ENCODE measurements at places on chromosomes 7 and 10. TPM values are rescaled to one million over a fixed set of nuclear protein-coding genes. Genes with fewer than 3 reads are reported as not detected.

GRCh38 chr7:86748843-86749719, 105.4 kb downstream of the GRM3 start:
- H3K27ac ChIP-seq = no peak overlapping the region
- no peak overlapping the region for H3K4me3 ChIP-seq
- no peaks in the 10 kb centered on the region for H3K27me3 ChIP-seq
- no peaks in the 10 kb centered on the region for H3K36me3 ChIP-seq
- no peak for DNase-seq

Gene WNT8B
- total RNA-seq = not detected

DNA sequence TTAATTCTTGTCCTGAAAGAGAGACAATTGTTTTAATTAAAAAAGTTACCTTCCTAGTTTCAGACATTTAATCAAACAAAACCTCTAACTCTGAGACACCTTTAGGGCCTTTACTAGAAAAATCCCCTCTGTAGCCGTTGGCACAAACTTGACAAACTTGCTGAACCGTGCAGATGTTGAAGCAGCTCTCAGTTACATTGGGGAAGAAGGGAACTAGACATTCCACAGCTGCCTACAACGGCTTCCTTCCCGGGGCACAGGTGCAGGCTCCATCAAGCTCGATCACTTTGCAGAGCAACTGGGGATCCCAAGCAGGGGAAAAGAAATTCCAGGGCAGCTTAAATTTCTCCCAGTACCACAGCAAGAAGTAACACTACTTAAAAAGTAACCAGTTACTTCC, 141.3 kb downstream of the SKAP2 start:
- H3K4me3 ChIP-seq = no peak overlapping the region
- no peaks in the 10 kb centered on the region for H3K36me3 ChIP-seq
- no peak for DNase-seq
- H3K27ac ChIP-seq = no peak overlapping the region

DNA sequence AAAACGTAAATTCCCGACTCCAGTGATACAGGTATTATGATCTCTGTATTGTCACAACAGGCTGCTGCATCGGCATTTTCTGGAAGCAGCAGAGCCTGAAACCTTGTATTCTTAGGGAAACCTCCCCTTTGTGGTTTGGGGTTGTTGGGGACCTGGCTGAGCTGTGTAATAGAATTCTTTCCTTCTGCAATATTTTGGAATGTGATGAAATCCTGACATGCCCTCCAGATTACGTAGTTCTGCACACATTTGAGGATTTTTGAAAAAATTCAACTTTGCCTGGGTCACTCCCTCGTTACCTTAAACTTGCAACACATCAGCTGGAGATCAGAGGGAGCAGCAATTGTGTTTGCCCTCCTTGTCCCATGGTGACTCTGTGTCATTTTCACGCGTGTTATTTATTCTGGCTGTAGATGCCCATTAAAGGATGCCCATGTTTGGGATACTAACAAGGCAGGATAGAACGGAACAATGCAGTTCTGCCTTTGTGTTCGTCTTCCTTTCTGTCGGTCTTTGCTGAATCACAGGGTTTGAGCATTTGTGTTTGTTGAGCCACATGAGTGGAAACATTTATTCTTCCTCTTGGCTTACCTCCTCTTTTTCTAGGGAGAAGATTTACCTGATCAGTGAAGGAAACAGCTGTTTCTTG, 181.7 kb downstream of the TCF7L2 start:
- peak overlapping the region; percentile 49 for H3K27ac ChIP-seq
- H3K4me1 ChIP-seq = peaks cover 30% of the 10 kb centered on the region
- H3K4me3 ChIP-seq = no peak overlapping the region
- no peak for DNase-seq

Gene AKR1B15
- not detected for total RNA-seq

GRCh38 chr10:43756341-43756740, 107.7 kb upstream of the ZNF32 start:
- DNase-seq = no peak
- H3K4me3 ChIP-seq = no peak overlapping the region
- H3K27me3 ChIP-seq = no peaks in the 10 kb centered on the region

DNA sequence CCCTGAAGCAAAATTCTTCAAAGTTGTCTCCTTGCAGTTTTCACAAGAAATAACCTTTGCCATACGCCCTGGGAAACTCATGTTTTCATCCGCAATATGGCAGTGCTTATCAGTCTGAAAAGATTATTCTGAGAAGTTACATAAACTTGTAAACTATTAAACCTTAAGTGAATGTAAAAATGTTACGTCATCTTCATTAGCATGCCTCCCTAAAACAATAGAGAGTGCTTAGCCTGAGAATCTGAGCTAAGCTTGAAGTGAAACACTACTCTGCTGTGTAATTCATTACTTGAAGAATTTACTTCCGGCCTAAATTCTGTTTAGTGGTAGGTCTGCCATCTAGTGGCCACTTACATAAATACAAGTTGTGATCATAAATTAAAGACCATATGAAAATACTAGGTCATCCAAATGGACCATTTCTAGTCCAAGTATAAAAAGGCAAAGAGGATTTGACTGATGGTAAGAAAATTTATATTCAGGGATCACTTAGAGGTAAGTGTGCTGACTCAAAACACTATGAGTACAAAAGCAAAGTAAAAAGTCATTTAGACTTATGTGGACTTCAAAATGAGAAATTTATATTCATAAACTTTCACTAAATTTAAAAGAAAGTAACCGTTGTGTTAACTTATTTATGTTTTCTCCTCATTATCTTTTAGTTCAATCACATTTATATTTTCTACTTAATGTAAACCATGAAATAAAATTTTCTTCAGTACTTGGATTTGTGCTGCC, 745.1 kb upstream of the LRRTM3 start:
- no peak for DNase-seq
- H3K4me3 ChIP-seq = no peak overlapping the region
- H3K4me1 ChIP-seq = no peaks in the 10 kb centered on the region
- no peak overlapping the region for H3K27ac ChIP-seq
- H3K36me3 ChIP-seq = no peaks in the 10 kb centered on the region

Measured in sigmoid colon (tissue), 7 donors.